ENCODE measurements at places on chromosomes 4 and X.

DNA sequence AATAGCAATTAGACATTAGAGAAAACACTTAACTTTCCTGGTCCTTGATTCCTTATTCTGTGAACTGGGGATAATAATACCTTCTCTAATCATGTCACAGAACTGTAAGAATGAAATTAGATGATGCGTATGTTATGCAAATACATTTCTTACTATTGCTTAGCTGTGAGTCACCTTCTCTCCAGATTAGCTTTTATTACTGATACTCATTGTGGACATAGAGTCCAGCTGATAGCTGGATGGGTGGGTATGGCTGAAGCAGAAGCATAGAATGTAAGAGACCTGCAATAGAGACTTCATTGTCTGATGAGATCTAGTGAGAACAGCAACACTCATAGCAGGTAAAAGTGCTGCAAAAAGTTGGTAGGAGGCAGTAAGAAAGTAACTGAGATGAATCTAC lies 437.2 kb upstream of the ZFP42 start:
- no peaks in the 10 kb centered on the region for H3K27me3 ChIP-seq
- no peaks in the 10 kb centered on the region for H3K4me1 ChIP-seq
- H3K4me3 ChIP-seq = no peak overlapping the region

DNA sequence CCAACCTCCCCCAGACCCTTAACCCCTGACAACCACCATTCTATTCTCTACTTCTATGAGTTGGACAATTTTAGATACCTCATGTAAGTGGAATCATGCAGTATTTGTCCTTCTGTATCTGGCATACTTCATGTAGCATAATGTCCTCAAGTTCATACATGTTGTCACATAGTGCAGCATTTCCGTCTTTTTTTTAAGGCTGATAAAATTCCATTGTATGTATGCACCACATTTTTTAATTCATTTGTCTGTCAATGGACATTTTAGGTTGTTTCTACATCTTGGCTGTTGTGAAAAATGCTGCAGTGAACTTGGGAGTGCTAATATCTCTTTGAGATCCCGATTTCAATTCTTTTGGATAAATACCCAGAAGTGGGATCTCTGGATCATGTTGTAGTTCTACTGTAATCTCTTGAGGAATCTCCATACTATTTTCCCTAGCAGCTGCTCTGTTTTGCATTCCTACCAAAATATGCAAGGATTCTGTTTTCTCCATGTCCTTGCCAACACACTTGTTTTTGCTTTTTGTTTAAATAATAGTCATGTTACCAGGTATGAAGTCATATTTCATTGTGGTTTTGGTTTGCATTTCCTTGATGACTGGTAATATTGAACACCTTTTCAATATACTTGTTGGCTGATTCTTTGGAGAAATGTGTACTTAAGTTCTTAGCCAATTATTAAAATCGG lies 48.8 kb upstream of the ADAD1 start:
- H3K4me3 ChIP-seq = no peak overlapping the region
- peaks cover 15% of the 10 kb centered on the region for H3K36me3 ChIP-seq
- no peak for DNase-seq

DNA sequence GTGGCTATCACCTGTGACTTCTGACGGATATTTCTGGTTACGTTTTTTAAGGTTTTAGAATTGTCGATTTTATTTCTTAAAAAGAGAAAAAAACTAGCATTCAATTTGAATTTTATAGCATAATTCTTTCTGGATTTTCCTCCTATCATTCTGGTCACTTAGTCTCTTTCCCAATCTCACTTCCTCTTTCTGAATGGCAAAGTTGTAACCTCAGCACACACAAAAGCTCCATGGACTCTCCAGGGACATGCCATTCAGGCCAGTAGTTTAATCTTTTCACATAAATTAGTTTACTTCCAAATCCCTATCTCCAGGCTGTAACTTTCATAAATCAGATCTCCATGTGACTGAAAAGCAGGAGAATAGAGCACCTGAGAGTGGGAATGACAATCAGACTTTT lies 110.7 kb downstream of the ARAP2 start:
- H3K36me3 ChIP-seq = no peaks in the 10 kb centered on the region
- DNase-seq = no peak
- H3K27me3 ChIP-seq = no peaks in the 10 kb centered on the region
- H3K4me1 ChIP-seq = no peaks in the 10 kb centered on the region
- H3K27ac ChIP-seq = no peak overlapping the region

DNA sequence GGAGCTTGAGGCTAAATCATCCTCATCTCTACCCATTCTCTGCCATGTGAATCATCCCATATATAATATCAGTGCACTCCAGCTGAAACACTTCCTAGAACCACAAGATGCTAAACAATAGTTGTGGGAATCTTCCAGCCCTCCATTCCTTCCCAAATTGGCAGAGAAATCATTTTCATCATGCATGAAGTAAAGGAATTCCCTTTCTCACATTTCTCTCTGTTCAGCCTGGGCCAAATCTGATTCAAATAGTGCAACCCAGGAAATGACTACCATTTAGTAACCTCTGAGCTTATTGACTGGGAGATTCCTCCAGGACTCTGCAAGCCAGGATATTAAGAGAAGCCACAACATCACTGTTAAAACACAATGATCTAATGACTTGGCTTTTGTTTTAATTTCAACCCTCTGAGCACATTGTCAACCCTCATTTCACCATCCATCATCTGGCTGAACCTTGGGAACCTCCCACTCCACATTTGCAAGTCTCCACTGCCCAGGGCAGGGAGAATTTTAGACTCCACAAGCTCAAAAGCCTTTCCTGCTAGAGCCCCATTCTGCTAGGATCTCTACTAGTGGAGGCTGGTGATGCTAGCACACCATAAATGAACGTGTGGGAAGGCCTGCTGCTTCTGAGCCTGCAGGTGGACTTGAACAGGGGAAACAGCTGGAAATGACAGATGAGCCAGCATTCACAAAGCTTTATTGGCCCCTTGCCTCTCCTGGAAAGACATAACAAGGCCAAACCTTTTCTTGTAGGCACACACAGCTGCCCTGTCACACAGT lies 133.9 kb downstream of the TET2 start:
- no peak overlapping the region for H3K27ac ChIP-seq
- DNase-seq = no peak
- H3K4me1 ChIP-seq = no peaks in the 10 kb centered on the region
- no peaks in the 10 kb centered on the region for H3K27me3 ChIP-seq

- H3K4me3 ChIP-seq = no peak overlapping the region
- DNase-seq = no peak
- H3K36me3 ChIP-seq = no peaks in the 10 kb centered on the region
- no peak overlapping the region for H3K27ac ChIP-seq
- H3K27me3 ChIP-seq = no peaks in the 10 kb centered on the region
- no peaks in the 10 kb centered on the region for H3K4me1 ChIP-seq
These were observed 471.8 kb upstream of the FTHL17 start for GRCh38 chrX:31543634-31544033.

- no peak overlapping the region for H3K4me3 ChIP-seq
- no peaks in the 10 kb centered on the region for H3K4me1 ChIP-seq
- no peak overlapping the region for H3K27ac ChIP-seq
- no peak for DNase-seq
- no peaks in the 10 kb centered on the region for H3K36me3 ChIP-seq
- no peaks in the 10 kb centered on the region for H3K27me3 ChIP-seq
These were observed 110.8 kb upstream of the HSD17B10 start for GRCh38 chrX:53544936-53545335.

- no peaks in the 10 kb centered on the region for H3K36me3 ChIP-seq
- no peak overlapping the region for H3K4me3 ChIP-seq
- DNase-seq = peak; percentile 7
- H3K27me3 ChIP-seq = no peaks in the 10 kb centered on the region
- no peaks in the 10 kb centered on the region for H3K4me1 ChIP-seq
These were observed 24.3 kb downstream of the LINC00632 start for GRCh38 chrX:140733766-140734342.
